Prostate gland (tissue), 2 donors: ENCODE measurements at places on chromosomes 7 and 10.

DNA sequence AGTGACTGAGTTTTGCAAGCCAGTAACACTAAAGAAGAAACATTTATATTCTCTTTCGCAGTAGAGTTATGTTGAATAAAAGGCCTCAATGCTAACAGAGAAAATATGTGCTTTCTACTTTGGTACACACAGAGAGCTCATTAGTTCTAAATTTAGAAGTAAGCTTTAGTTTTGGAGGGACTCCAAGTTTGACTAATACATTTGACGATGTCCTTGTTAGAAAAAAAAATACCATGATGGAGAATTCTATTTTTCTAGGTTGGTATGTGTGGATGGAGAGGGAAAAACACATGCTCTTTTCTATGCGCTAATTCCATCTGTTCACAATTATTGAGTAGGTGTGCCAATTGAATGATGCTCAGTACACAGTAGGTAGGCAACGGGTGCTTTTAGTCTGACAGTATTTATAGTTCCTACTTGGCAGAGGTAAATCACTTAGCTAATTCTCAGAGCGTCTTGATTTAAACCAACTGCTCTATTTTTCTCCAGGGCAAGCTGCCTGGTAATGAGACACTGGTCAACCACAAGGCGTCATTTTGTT lies 327.2 kb upstream of the AKR1E2 start:
- H3K27ac ChIP-seq, result no peak overlapping the region
- H3K4me3 ChIP-seq, result no peak overlapping the region
- peak; percentile 4 for DNase-seq

- no peaks in the 10 kb centered on the region for H3K36me3 ChIP-seq
- no peak for DNase-seq
- H3K27me3 ChIP-seq, result no peaks in the 10 kb centered on the region
- H3K27ac ChIP-seq, result no peak overlapping the region
Observed at GRCh38 chr7:25009257-25009656, 29.3 kb upstream of the OSBPL3 start.

DNA sequence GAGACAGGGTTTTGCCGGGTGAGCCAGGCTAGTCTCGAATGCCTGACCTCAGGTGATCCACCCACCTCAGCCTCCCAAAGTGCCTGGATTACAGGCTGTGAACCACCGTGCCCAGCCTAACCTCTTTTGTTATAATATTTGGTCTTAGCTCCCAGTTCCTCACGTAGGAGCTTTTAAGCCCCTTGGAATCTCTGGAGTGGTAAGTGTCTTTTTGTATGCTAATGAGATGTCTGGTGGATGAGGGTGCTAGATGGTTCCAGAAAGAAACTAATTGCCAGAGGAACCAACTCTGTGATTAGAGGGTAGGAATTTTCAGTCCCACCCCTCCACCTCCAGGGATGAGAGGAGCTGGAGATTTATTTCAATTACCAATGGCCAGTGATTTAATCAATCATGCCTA lies 5.3 kb upstream of the ARPC1A start:
- DNase-seq, result no peak
- peaks cover 3% of the 10 kb centered on the region for H3K4me1 ChIP-seq
- no peaks in the 10 kb centered on the region for H3K27me3 ChIP-seq
- H3K4me3 ChIP-seq, result no peak overlapping the region

GRCh38 chr10:114245121-114245791 lies 6.2 kb downstream of the VWA2 start:
- no peaks in the 10 kb centered on the region for H3K36me3 ChIP-seq
- peak overlapping the region; percentile 11 for H3K27ac ChIP-seq
- DNase-seq, result peak; percentile 72
- H3K4me3 ChIP-seq, result no peak overlapping the region
- no peaks in the 10 kb centered on the region for H3K4me1 ChIP-seq
